ENCODE measurements at places on chromosomes 7 and 10. TPM values are rescaled to one million over a fixed set of nuclear protein-coding genes. Genes with fewer than 3 reads are reported as not detected.

FAM25G gene
- not detected for total RNA-seq

GRCh38 chr7:85224171-85224570 is 37.3 kb upstream of the SEMA3D start:
- H3K27me3 ChIP-seq: no peaks in the 10 kb centered on the region
- H3K27ac ChIP-seq: no peak overlapping the region
- no peaks in the 10 kb centered on the region for H3K4me1 ChIP-seq
- no peak overlapping the region for H3K4me3 ChIP-seq

DNA sequence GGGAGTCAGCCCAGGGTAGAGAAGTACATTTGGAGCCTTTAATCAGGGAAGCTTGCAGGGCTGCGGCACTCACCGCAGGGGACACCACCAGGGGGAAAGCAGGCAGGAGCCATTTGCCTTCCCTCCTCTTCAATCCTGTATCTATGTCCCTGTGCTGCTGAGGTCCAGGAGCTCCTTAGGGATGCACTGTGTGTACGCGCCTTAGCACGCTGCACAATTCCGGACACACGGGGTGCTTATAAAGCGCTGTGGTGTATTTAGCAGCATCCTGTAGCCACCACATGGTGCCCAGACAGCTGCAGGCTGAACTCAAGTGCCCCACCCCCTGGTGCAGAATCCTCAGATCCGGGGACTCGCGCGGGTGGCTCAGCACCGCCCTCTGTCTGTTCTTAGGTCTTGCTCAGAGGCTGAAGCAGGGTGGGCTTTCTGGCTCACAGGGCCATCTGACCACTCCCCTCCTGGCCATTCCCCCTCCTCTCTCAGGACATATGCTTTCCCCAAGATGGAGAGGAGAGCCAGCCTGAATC is 421.4 kb downstream of the SDK1 start:
- no peaks in the 10 kb centered on the region for H3K4me1 ChIP-seq
- peaks cover 19% of the 10 kb centered on the region for H3K27me3 ChIP-seq
- H3K27ac ChIP-seq: no peak overlapping the region
- H3K4me3 ChIP-seq: no peak overlapping the region
- no peak for DNase-seq
- H3K36me3 ChIP-seq: no peaks in the 10 kb centered on the region

DNA sequence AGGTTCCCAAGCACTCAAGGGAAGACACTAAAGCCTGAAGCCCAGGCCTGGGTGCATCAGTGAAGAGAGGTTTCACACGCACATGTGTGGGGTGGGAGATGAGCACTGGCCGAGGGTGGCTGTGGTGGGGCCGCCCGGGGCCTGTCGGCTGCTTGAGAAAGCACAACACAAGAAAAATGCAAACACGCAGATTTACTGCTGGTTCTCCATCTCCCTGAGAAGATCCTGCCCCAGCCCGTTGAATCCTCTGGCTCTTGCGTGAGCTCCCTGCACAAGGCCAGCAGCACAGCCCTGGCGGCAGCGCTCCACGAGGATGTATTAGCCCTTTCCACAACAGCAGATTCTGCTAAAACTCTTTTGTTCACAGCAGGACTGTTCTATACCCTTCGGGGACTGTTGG is 6.2 kb downstream of the ZNF511 start:
- peaks cover 2% of the 10 kb centered on the region for H3K27me3 ChIP-seq
- H3K4me3 ChIP-seq: no peak overlapping the region
- H3K36me3 ChIP-seq: peaks cover 2% of the 10 kb centered on the region
- H3K4me1 ChIP-seq: peaks cover 8% of the 10 kb centered on the region
- H3K27ac ChIP-seq: no peak overlapping the region
- DNase-seq: no peak

- H3K27ac ChIP-seq: no peak overlapping the region
- H3K4me3 ChIP-seq: no peak overlapping the region
- no peaks in the 10 kb centered on the region for H3K36me3 ChIP-seq
- no peak for DNase-seq
Measured at GRCh38 chr7:51244053-51244452, 72.6 kb downstream of the COBL start.

GRCh38 chr7:584122-584465 is 64.4 kb upstream of the PDGFA start:
- DNase-seq: peak; percentile 80
- peak overlapping the region; percentile 81 for H3K27ac ChIP-seq
- H3K27me3 ChIP-seq: no peaks in the 10 kb centered on the region
- peaks cover 30% of the 10 kb centered on the region for H3K4me1 ChIP-seq
- H3K36me3 ChIP-seq: peaks cover 49% of the 10 kb centered on the region

All from activated naive CD8-positive, alpha-beta T cell treated with anti-CD3 and anti-CD28 coated beads, Interleukin-2, amount 10 ng/mL, durations not matched to agents 7 days and 5 days (primary cell).